ENCODE measurements at places on chromosomes 12 and 14.

DNA sequence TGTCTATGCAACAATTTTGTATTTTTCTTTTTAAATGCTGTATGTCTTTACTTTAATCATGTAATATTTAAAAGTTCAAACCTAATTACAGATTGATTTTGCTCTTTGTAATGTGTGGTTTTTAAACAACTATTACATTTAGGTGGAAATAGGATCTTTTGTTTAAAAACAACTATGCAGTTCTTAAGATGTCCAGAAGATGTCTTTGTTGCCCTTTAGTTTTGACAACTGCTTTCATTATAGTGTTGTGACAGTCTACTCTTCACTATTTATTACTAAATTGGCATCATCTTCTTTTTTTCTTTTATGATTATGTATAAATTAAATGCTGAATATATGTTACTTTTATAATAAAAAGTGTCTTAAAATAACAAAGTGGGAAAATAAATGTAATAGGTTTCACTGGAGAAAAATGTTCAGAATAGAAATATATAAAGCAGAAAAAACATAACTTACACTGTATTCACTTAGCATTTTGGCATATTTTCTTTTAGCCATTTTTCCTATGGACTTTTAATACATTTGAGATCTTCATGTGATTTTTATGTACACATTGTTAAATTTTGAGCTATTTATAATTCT lies 27.1 kb upstream of the PCNX4 start:
- peak; percentile 60 for DNase-seq

DNA sequence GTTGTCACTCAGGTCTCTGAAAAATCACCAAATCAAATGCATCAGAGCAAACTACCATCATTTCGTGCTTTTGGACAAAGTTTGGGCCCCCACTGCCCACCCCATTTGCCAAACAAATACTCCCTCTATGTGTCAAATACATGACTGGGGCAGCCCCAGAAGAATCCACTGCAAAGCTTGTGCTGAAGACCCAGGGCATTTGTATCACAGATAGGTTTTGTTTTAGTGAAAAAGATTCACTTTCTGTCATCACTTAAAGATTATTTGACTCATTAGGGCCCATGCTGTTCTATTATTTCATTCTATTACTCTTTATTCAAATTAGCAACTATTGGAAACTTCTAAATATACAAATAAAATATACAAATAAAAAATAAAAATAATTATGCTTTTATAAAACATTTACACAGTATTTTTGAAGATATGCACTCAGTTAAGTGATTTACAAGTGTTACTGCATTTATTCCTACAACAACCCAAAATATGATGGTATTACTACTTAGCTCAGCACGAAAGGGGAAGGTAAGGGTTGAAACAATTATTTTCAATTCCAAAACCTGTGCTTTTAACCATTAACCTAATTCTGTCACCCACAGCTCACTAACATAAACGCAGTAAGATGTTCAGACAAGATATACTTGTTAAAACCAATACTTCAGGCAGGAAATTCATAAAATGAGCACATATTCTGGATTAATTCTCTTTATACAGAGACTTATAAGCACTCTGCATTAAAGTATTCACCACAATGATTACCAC lies 36.5 kb downstream of the LRIG3 start:
- DNase-seq: no peak

GRCh38 chr14:94355191-94355794 lies 32.2 kb upstream of the SERPINA6 start:
- DNase-seq: no peak

GRCh38 chr12:80059102-80059501 lies 40.2 kb upstream of the OTOGL start:
- no peak for DNase-seq

- DNase-seq: no peak
Observed at GRCh38 chr14:84922370-84922769, 607.6 kb upstream of the FLRT2 start.

- DNase-seq: no peak
Observed at GRCh38 chr14:64170181-64170580, 124.0 kb downstream of the ESR2 start.

GRCh38 chr14:103164779-103165178 lies 41.5 kb downstream of the TNFAIP2 start:
- no peak for DNase-seq

- DNase-seq: peak; percentile 45
Observed at GRCh38 chr14:68926236-68926635, 52.9 kb downstream of the ACTN1 start.

GRCh38 chr12:48265777-48266176 lies 62.7 kb upstream of the OR10AD1 start:
- no peak for DNase-seq

DNA sequence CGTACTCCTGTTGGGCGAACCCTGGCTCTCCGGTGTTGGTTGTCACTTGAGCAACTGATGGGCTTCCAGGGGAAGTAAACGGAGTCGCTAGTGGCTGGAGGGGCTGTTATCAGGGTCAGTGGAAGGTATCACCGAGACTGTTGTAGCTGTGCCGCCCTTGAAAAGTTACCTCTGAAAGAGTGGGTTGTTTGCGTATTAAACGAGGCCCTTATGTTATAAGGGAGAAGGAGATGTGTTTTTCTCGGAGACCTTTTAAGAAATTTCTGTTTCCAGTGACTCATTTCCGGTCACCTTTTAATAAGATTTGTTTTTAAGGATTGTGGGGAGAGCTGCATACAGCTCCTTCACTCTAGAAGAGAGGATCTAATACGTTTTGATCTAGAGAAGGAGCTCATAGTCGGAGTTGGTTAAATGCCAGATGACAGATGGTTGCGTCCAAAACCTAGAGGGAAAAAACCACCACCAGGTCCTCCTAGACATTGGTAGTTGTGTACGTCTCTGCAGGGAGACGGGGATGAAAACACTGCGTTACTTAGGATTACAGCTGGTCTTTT lies 750 bp upstream of the DBX2 start:
- DNase-seq: no peak

- peak; percentile 80 for DNase-seq
Observed at GRCh38 chr14:64504897-64505794, 576 bp downstream of the ZBTB1 start.

GRCh38 chr14:25178255-25178654 lies 128.3 kb upstream of the STXBP6 start:
- DNase-seq: no peak

GRCh38 chr12:109092497-109093021 lies 713 bp downstream of the ALKBH2 start:
- no peak for DNase-seq

GRCh38 chr12:5840944-5841343 lies 104.1 kb downstream of the ANO2 start:
- no peak for DNase-seq

- peak; percentile 46 for DNase-seq
Observed at GRCh38 chr14:81302638-81303037, 81.9 kb upstream of the GTF2A1 start.

DNA sequence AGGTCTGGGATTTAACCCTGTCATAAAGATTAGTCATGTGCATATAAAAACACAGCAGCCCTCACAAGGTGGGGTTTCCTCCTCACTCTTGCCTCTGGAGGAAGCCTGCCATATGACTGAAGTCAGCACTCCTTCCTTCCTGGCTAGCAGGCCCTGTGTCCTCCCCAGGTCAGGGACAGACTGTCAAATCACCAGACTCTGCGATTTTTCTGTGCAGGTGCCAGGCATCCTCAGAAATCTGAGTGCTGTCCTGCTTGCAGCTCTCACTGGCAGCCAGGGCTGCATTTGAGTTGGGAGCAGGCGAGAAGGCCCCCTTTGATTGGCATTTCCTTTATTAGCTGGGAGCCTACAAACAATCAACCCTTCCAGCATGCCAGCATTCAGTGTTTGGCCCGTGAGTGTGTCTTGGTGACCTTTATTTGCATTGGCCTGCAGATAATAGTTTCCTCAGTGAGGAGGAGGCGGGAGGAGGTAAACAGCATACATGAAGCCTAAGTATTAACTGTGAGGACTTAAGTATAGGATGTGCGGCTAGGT lies 183.8 kb upstream of the ARHGAP5 start:
- peak; percentile 74 for DNase-seq

DNA sequence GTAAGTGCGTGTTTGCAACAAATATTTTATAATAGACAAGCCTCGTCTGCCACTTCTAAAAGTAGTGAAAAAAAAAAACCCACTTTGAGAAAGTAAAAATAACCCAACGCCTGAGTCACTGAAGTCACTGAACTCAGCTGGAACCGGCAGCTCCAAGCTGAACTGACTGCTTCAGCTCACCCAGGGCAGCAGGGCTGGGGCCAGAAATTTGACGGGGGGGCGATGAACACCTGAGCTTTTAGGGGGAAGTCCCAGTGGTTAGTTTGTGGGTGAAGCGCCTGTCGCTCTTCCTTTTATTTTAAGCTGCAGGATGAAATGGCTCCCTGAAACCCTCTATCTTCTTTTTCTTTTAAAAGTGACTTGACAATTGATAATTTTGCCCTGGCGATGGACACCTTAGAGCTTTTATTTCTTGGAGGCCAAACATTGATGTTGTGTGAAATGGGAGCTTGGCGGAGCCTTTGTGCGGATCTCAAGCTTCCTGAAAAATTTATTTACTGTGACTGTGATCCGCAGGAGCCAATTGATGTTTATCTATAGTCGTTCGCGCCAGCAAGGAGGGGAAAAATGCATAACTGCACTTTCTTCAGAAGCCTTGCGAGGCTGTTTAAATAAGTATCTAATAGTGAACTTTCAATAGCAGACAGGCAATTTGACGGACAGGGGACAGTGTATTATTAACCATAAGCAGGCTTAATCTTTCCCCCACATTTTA lies 173.2 kb upstream of the MYL2 start:
- DNase-seq: no peak

DNA sequence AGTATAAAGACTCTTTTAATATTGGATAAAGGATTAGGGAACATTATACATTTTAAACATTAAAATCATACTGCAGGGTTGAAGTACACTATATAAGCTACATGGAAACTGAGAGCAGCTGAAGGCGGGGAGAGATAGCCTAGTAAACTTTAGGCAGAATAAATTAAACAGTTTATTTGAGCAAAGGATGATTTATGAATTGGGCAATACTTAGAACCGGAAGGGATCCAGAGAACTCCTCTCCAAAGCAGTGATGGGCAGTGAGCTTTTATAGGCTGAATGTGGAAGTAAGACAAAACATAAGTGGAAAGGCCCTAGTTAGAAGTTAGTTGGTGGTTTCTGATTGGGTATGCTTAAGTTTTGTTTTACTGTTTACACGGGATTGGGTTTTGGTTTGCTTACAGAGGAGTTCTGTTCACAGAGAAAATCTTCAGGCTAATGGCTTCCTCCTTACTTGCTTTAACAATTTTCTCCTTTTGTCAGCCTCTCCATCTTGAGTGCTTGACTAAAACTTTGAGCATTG lies 18.9 kb downstream of the LEMD3 start:
- DNase-seq: no peak

DNA sequence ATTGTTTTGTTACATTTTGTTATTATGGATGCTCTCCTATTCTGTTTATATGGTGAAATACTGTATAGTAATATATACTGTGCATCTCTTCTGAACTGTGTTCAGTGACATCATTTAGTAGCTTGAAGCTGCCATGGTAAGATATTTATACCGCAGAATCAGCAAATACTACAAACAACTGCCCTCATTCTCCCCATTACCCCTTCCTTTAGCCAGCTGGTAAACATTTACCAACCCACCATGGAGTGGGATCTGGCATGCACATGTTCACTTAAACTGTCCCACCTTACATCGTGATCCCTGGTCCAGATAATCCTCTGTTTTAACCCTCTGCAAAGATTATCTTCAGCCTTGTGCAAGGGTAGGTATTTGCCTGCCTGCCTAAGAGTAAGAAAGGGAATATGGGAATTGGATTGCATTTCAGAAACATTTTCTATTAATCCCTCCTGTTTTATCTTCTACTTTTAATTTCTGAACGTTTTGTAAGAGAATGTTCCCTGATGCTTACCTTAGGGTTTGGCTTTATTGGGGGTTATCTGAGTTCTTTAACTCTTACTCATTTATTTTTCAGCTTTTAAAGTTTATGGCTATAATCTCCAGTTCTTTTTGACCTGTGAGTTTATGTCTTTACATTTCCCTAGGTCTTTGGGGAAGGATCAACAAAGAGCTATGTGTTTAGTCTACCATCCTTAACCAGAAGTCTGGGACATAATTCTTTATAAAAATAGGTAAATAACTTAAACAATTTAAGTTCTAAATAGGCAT lies 46.5 kb downstream of the FBXO34 start:
- no peak for DNase-seq

- no peak for DNase-seq
Observed at GRCh38 chr12:46774322-46774633, 51.5 kb downstream of the SLC38A4 start.

GRCh38 chr14:26926585-26926984 lies 328.8 kb upstream of the NOVA1 start:
- DNase-seq: no peak

DNA sequence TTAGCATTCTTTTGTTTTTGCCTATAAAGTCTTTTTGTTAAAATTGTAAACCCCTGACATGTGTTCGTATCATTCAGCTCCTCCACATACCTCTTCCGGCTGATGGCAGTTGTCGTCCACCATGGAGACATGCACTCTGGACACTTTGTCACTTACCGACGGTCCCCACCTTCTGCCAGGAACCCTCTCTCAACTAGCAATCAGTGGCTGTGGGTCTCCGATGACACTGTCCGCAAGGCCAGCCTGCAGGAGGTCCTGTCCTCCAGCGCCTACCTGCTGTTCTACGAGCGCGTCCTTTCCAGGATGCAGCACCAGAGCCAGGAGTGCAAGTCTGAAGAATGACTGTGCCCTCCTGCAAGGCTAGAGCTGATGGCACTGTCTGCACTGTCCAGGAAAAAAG lies 7.7 kb downstream of the ALKBH2 start:
- no peak for DNase-seq

GRCh38 chr12:42732908-42733411 lies 143.4 kb upstream of the PRICKLE1 start:
- no peak for DNase-seq

DNA sequence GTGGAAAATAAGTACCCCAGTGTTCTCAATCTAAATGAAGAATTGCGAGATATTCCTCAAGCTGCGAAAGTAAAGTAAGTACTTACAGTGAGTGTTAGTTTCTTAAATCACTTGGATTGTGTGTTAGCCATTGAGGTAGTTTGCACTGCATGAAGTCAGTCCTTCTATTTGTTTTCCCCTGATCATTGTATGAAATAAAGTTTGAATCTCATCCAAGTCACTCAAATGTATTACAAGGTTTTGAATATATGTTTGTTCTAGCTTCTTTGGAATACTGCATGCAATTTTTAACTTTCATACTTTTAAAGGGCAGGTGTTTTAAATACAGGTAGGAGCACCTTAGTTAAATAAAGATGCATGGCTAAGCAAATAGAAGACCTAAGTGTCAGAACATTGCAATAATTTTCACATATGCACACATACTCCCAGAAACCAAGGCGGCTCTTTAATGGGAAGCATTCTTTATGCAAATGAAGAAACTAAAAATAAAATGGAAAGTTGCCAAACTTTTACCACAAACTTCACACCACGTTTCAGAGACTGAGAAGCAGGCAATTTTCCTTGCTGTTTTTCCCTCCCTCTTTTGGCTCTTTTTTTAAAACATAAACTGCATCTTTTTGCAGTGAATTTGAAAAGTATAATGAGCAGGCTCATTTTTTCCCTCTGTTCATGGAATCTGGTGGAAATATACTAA lies 105.6 kb downstream of the GPR135 start:
- no peak for DNase-seq

All from lung microvascular endothelial cell (primary cell).